Hematopoietic multipotent progenitor cell treated with erythropoietin and hydrocortisone succinate and interleukin-3 and kit ligand, for 17 days (in vitro differentiated cells): ENCODE measurements at places on chromosomes 16 and 17.

GRCh38 chr16:54446639-54447038 is 160.1 kb upstream of the IRX3 start:
- no peak for DNase-seq

- DNase-seq, result no peak
Measured at GRCh38 chr16:67674851-67675578, 8.4 kb downstream of the C16orf86 start.

DNA sequence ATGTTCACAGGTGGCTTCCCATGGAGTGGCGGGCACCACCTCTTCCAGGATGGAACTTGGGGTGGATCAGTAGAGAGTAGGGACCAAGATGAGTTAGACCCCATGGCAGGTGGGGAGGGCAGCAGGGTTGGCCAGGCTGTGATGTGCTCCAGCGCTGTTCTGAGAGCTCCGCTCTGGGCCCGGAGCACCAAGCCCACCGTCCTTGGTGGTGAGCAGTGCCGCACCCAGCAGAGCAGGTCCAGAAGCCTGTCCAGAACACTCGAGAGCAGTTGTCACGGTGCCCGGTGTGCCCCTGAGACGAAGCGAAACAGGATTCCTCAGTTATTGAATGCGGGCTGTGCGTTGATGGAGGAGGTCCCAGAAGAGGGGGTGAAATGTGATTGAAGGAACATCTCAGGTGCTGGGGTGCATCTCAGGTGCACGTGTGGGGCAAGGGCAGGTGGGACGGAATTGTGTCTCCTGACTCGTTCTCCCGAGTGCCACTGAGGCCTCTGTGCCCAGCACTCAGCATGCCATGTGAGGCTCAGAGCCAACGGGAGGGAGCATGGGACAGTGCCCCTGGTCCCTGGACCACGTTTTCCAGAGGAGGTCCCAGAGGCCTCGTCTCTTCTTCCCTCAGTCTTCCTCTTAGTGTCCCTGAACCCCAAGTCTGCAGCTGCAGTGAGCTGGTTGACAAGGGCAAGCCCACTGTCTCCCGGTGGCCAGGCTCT is 39.5 kb downstream of the COX4I1 start:
- DNase-seq, result no peak

DNA sequence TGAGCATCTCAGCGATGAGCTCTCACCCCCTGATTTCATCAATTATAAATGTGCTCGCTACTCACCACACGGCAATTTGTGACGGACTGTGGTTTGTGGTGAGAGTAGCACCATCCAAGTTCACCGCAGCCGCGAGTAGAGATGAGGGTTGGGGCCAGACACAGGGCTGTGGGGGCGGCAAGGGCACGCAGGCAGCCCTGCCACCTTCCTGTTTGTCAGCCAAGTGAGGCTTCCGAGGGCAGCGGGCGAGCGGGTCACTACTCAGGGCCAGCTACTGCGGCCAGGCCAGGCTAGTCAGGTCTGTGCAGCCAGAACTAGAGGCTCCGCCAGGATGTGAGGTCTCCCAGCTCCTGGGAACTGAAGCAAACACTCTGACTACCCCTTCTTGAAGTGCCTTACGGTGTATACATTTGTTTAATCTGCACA is 39.6 kb upstream of the MEOX1 start:
- DNase-seq, result no peak

- no peak for DNase-seq
Measured at GRCh38 chr16:19344224-19344801, 58.8 kb downstream of the CLEC19A start.

DNA sequence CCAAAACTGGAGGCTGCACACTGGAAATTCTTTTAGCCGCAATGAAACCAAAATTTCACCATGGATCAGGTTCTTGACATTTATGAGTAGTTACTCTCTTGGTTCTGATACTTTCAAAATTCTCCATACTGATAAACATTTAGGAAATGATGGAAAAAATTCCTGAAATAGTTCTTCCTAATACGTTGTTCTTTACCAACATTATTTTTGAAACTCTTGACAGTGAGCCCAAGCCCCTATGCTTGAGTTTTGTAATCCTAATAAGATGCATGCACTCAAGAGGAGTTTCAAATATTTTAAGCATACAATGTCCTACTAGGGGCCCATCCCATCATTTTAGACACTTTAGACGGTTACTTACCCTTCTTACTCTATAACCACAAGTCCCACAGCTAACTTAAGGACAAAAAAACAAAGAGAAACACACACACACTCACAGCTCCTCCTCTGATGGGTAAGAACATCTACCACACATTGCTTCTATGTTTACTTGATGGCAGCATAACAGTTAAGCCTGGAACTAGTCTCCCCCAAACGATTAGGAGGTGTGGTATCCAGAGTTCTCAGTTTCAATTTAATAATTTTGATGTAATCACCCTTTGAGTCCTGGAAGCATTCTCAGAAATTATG is 3.7 kb downstream of the VEZF1 start:
- DNase-seq, result no peak

DNA sequence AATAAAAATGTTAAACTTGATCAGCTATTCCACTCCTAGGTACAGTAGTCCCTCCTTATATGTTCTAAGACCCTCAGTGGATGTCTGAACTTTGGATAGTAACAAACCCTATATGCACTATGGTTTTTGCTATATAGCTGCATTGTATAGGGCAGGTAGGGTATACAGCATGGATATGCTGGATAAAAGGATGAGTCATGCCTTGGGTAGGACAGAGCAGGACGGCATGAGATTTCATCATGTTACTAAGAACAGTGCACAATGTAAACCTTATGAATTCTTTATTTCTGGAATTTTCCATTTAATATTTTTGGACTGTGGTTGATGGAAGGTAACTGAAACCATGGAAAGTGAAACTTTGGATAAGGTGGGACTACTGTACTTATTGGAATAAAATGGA is 235.1 kb downstream of the CEP112 start:
- no peak for DNase-seq

DNA sequence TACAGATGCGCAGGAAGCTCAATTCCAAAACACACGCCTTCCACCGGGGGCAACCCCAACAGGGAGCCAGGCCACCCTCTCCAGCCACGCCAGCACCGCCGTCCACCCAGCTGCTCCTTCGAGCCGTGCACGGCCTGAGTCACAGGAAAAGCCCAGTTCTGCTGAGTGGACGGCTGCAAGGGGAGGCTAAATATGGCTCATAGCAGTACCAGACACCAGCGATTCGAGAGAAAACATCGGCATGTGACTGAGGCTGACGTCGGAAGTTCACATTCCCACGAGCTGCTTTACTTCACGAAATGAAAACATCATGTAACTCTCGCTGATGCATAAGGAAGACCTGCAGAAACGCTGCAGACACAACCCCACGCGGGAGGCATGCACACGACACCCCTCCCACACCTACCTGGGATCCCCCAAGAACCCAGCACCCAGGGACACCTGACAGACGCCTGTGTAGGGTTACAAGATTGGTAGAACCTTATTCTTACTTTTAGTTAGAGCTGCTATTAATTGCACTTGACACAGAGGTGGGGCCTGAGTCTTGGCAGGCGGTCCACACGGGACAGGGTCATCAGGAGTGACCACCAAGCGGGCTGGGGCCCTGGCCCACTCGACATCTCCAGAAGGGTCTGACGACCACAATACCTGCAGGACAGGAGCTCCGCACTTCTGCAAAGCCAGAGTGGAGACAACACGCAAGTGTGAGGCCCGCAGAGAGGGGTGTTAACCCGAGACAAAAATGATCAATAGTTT is 116.8 kb downstream of the ANKRD11 start:
- DNase-seq, result no peak

- DNase-seq, result no peak
Measured at GRCh38 chr17:66438101-66438500, 135.7 kb downstream of the PRKCA start.

DNA sequence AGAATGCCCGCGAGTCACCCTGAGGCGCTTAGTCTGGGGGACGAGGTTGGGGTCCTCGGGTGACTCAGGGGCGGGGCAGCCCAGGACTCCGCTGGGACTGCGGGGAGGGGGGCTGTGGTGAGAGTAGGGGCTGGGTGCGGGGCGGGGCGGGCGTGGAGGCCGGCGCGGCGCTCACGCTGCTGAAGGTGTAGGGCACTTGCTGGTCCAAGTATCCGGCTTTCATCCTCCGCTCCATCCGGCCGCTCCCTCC is 832 bp downstream of the ETV4 start:
- DNase-seq, result no peak

DNA sequence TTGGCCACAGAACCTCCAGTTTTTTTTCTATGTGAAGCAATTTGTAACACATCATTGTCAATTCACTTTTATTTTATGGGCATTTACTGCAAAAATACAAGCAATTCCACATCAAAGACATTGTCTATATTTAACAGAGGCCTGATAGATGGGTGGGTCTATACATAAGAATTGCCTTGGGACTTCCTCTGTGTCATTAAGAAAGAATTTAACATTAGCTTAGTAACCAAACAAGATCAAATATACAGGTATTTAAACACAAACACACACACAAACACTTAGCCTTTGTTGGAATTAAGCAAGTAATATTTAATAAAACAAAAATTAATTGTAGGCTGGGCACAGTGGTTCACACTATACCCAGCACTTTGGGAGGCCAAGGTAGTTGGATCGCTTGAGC is 4.3 kb upstream of the PITPNC1 start:
- no peak for DNase-seq

GRCh38 chr17:5370411-5370810 is 49.1 kb downstream of the NUP88 start:
- DNase-seq, result no peak

GRCh38 chr17:978103-979093 is 1.2 kb downstream of the NXN start:
- DNase-seq, result no peak

DNA sequence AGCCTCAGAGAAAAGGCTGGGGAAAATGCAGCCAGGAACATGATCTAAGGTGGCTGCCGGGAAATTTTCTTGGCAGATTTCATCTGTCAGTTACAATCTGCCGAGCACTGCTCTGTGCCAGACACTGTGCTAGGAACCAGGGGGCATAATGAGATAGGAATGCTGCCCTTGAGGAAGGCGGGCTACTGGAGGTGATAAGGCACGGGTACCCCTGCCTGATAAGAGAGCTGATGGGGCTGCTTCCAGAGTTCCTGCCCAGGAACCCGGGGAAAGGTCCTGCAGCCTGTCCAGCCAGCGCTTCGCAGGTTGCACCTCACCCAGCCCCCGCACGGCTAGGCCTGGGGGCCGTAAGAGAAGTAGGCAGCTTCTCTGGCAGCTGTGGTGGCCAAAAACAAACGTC is 3.1 kb downstream of the SCNN1G start:
- no peak for DNase-seq

- DNase-seq, result no peak
Measured at GRCh38 chr16:73670836-73671820, 623.2 kb upstream of the ZFHX3 start.

DNA sequence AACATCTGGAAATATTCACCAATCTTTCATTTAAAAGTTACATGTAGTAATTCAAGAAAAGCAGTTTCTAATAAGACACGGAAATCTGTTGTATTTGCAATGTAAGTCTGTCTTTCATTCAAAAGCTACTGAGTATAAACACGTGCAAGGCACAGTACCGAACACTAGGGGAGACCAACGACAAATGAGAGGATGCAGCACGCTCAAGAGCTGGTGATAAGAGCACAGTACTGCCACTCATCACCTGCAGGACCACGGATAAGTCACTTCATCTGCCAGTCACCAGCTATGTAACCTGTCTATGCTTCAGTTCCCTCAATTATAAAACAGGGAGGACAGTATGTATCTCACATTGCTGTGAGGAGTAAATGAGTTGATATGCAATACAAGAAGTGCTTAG is 67.1 kb downstream of the CLEC18A start:
- peak; percentile 20 for DNase-seq

DNA sequence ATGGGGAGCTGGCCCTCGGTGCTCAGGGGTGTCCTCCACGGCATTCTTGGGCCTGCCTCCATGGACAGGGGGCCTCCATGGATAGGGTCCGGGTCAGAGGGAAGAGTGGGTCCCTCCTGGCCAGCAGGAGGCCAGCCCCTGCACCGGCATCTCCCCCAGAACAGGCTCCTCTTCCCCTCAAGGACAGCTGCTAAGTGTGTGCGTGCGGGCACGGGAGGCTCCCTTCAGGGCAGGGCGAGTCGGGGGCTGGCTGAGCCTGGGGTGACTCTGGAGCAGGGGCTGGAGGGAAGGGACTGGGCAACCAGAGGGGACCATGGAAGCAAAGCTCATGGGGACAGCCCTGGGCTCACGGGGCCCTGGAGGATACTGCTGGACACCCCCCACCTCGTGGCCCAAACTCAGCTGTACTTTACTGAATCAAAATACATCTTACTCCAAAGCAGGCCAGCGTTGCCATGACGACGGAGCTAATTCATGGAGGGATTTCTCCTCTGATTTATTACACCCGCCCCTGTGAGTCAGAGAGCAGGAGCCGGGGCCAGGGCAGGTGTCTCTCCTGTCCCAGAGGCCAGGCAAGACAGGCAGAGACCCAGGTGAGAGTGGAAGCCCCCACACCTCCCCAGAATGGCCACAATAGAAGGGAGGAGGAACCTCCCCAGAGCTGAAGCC is 2.1 kb downstream of the CASKIN1 start:
- DNase-seq, result no peak

GRCh38 chr17:22217135-22217534 is 524.8 kb downstream of the KCNJ18 start:
- DNase-seq, result no peak

DNA sequence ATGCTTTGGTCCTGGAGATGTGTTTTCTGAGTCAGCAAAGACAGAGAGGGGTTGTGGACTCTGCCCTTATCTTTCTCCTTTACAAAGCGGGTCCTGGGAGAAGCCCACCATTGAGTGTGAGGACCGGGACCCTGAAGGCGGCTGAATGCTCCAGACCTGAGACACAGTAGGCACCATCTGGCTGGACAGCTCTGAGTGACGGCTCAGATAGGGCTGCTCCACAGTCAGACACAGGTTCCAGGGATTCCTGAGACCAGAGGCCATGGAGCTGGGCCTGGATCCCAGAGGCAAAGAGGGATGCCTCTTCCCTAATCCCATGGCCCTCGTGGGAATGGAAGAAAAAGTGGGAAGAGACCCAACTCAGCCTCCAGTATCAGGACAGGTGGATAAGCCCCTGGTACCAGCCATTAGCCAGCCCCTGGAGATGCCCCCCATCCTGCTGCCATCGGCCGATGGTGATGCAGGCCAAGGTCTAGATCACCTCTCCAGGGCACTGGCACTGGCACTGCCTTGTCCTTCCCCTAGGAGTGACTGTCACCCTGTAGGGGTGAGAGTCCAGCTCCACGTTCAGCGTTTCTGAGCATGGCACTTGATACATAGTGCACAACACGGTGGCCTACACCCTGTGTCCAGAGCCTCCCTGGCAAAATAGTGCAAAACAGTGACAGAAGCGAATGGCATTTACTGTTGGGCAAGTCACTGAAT is 4.7 kb downstream of the MMP15 start:
- DNase-seq, result no peak

DNA sequence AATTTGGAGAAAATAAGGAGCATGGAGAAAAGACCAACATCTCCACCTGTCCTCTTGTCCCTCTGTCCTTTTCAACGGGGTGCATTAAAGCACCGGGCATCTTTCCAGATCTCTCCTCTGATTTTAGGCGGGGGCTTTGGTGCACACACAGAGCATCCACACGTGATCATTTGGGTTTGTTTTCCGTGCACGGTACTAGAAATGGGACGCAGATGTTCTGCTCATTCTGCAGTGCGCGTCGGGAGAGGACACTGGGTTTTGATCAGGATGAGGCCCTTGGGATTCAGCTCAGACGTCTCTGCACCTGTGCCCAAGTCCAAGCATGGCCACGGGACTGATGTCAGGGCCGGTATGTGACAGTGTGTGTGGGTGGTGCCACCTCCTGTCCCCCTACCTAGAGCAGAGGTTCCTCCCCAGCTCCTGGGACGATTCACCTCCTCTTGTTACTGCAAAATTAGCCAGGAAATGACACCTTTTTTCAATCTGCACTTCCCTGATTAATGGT is 31.9 kb downstream of the PDIA2 start:
- DNase-seq, result no peak

GRCh38 chr16:11493531-11493929 is 93.2 kb downstream of the LITAF start:
- no peak for DNase-seq
